ENCODE measurements at places on chromosomes 16 and 17.
A peak's percentile ranks its signal among the peaks of the same experiment; 100 is the strongest.

- no peak for DNase-seq
Observed at GRCh38 chr17:2190014-2190413, 113.6 kb downstream of the SMG6 start.

- no peak for DNase-seq
Observed at GRCh38 chr16:79287424-79287917, 313.1 kb downstream of the MAF start.

- no peak for DNase-seq
Observed at GRCh38 chr17:10547351-10547750, 2.1 kb downstream of the MYH2 start.

- no peak for DNase-seq
Observed at GRCh38 chr16:78211946-78212345, 112.5 kb downstream of the WWOX start.

- DNase-seq, result no peak
Observed at GRCh38 chr16:78230832-78231231, 131.4 kb downstream of the WWOX start.

DNA sequence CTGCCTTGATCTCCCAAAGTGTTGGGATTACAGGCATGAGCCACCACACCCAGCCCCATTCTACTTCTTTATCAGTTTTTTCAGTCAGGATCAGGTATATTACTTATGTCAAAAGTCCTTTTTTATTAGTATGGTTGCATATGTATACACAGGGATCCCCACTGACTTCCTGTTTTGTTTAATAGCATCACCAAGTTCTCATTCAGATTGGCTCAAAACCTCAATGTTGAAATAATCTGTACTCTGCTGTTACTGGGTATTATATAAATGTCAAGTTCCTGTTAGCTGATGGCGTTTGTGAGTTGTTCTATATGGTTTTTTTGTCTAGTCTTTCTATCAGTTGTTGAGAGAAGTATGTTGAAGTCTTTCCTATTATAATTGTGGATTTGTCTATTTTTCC, 168.5 kb downstream of the BCAS3 start:
- DNase-seq, result no peak

DNA sequence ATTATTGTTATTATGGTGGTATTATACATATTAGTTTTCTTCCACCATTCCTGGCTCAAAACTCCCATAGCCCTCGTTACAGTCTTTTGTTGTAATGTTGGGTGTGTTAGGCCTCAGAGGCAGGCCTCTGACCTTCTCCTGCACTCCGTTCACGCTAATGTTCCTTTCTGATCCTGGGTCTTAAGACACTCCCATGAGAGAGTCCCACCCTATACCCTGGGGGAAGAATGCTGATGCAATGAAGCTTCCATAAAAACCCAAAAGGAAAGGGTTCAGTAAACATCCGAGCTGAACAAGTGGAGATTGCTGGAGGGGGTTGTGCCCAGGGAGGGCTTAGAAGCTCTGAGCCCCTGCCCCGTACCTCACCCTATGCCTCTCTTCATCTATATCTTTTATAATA, 141.3 kb upstream of the NETO2 start:
- no peak for DNase-seq

DNA sequence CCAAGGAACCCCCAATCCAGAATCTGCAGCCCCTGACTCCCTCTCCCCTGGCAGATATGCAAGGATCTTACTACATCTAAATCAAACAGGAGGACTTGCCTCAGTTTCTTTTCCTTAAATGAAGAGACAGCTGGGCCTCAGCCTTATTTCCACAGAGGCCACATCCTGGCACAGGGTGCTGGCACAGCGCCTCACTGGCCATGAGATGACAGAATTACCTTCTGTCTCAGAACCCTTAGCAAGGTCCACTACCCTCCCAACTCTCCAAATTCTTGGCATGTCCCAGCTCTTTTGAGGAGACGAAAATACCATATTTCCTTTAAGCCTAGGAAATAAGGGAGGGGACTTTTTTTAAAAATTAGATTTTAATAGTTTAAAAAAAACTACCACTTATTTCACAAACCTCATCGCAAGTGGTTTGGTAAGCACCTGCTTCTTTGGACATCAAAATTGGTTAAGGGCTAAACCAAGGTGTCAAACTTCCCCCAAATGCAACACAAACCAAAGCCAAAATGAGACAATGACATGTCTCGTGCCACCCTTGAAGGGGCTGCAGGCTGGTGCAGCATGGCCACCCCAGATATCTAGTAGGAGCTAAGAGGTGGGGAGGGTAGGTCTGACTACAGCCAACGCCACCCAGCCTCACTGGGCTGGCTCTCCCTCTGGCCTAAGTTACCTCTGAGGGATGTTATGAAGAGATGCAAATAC, 25.3 kb downstream of the FAM117A start:
- DNase-seq, result no peak

- DNase-seq, result no peak
Observed at GRCh38 chr16:59593194-59593661, 859.1 kb upstream of the GOT2 start.

DNA sequence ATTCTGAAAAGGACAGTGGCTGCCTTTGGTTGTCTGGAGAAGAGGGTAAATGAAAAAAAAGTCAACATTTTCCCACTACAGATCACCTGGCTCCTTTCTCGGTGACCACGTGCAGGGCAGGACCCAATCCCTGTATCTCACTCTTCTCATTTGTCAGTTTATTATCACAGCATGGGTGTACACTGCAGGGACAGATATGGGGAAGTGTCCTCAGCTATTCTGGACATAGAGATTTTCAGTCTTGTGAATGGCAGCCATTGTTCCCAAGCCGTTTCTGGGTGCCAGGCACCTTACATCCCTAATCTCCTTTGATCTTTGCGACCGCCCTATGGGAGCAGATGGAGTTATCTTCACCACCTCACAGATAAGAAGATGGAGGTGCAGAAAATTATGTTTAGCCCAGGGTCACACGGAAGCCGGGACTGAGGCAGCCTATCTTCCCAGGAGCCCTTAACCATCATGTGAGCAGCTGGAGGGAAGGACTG, 7.2 kb downstream of the ADORA2B start:
- DNase-seq, result no peak

- no peak for DNase-seq
Observed at GRCh38 chr16:6153901-6154300, 1056.3 kb upstream of the EEF2KMT start.

DNA sequence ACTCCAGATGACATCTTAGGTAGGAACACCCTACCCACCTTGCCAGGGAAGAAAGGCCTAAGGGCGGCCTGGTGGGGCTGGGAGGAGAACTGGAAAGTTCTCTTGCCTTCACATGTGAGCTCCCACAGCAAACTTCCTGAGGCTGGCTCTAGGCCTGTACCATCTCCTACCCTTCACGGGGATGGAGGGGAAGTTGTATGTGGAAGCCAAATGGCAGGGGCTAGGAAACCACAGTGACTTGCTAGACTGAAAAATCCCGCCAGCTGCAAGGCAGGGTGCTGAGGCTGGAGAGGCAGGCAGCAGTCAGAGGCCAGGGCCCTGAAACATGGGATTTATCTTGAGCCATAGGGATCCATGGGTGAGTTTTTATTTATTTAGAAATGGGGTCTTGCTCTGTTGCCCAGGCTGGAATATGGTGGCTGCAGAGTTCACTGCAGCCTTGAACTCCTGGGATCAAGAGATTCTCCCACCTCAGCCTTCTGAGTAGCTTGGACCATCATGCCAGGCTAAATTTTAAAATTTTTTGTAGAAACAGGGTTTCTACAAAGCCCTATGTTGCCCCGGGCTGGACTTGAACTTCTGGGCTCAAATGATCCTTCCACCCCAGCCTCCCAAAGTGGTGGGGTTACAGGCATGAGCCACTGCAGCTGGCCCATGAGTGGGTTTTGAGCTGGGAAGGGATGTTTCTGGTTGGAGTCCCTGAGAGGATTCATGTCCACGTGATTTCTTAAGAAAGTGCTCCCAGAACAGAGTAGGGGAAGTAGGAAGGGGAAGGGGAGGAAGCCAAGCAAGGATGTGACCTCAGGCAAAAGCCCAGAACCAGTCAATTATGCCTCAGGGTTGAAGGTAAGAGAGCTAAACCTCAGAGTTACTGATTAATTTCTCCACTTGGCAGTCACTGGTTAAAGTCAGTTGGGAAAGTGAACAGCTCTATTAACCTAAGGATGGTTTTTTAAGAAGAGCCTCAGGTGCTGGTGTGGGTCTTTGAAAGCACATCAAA, 4.0 kb upstream of the KAT8 start:
- DNase-seq, result no peak

- no peak for DNase-seq
Observed at GRCh38 chr17:59963738-59964481, 630 bp downstream of the RNFT1 start.

GRCh38 chr17:64074704-64075426, 54.4 kb upstream of the ICAM2 start:
- no peak for DNase-seq

DNA sequence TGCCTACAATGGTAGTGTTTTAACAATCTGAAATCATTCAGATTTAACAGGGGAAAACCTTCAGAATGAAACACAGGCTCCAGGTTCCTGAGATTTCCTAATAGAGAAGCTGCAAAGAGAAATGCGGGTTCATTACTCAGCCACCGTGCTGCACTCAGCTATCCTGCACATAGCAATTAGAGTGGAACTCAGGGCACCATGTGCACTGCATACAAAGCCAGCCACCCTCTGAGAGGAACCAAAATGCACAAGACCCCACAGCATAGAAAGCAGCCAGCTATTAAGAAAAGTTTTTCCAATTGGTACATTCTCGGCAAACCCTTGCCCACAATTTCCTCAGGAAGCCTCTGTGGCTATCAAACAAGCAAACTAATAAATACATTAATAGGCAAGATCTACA, 37.4 kb downstream of the TOM1L2 start:
- DNase-seq, result no peak

DNA sequence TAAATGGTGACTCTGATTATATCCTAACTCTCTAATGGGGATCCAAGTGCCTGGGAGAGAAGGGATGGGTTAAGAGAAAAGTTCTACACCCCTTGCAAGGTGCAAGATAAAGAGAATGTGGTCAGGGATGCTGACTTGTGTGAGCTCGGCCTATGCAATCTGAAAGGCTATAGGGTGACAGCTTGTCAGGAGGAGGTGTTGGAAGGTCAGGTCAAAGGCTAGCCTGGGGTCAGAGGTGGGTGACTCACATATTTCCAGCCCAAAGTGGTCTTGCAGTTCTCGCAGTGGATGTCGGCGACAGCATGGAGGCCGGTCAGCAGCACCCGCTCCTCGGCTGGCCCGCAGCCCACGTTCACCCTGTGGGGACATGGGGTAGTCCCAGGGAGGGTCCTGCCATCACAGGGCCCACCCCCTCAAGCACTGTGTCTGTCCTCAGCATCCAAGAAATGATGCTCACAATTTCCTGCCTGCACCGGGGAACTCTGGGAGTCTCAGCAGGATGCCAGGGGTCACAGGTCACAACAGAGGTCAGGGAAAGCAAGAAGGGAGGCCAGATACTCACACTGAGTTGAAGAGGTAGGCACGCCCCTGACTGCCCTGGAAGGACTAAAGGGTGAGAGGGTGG, 1.4 kb downstream of the YPEL3 start:
- DNase-seq, result no peak

- DNase-seq, result no peak
Observed at GRCh38 chr17:78572239-78573205, 4.7 kb downstream of the DNAH17 start.

DNA sequence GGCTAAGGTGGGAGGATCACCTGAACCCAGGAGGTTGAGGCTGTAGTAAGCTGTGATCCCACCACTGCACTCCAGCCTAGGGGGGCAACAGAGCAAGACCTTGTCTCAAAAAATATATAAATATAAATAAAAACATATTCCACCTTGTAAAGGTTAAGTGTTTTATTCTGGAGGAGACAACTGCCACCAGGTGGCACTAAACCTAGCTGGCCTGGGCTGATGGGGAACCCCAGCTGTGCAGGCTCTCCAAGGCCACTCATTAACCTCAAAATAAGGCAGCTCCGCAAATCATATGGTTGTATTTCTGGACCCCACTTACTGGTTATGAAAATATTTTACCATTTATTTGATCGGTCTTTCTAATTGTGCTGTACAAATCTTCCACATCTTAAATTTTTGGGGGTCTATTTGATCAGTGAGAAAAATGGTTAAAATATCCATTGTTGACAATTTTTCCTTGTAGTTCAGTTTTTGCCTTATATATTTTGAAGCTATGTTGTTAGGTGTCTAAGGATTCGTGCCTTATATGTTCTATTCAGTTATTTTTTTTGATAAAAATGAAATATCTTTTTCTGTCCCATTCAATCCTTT, 8.5 kb upstream of the ICAM2 start:
- peak; percentile 55 for DNase-seq

GRCh38 chr16:10849736-10850477, 27.1 kb upstream of the CIITA start:
- no peak for DNase-seq

DNA sequence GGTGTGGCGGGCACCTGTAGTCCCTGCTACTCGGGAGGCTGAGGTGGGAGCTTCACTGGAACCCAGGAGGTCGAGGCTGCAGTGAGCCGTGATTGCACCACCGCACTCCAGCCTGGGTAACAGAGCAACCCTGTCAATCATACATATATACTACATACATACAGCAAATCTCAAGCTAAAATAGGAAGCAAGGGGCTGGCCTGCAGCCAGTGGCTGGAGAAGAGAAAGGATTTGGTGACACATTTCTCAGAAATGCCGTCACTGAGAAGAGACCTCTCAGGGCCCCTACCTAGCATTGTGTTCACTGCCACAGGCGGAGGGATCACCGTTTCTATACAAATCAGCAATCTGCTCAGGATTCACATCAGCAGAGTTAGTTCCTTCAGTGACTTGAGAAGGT, 16.9 kb downstream of the NARF start:
- DNase-seq, result no peak

- DNase-seq, result no peak
Observed at GRCh38 chr17:39979016-39979670, 1.5 kb upstream of the PSMD3 start.

DNA sequence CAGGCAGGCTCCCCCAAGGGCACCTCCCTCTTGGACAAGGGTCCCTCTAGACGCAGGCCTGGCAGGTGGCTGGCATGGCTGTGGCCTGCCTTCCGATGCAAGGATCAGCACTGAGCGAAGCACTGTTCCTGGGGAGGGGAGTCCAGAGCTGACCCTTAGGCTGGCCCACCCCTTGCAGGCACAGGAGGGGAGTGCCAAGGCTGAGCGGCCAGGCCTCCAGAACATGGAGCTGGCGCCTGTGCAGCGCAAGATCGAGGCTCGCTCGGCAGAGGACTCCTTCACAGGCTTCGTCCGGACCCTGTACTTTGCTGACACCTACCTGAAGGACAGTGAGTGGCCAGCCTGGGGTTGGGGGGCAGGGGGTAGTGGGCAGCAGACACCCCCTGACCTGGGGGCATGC, 16.8 kb upstream of the MYO15B start:
- no peak for DNase-seq

- no peak for DNase-seq
Observed at GRCh38 chr17:7755095-7755890, 37.7 kb downstream of the DNAH2 start.

GRCh38 chr17:83180996-83181481, 101.6 kb downstream of the METRNL start:
- no peak for DNase-seq

All from activated naive CD8-positive, alpha-beta T cell treated with anti-CD3 and anti-CD28 coated beads, Interleukin-2, amount 10 ng/mL, durations not matched to agents 7 days and 5 days (primary cell).